Muscle of back (tissue), 13 donors: ENCODE measurements at places on chromosomes 7 and 10.

- DNase-seq, result no peak
These were observed 78.3 kb downstream of the BICC1 start for GRCh38 chr10:58590924-58591323.

GRCh38 chr7:138838166-138838565 is 40.2 kb upstream of the ATP6V0A4 start:
- peak; percentile 33 for DNase-seq

DNA sequence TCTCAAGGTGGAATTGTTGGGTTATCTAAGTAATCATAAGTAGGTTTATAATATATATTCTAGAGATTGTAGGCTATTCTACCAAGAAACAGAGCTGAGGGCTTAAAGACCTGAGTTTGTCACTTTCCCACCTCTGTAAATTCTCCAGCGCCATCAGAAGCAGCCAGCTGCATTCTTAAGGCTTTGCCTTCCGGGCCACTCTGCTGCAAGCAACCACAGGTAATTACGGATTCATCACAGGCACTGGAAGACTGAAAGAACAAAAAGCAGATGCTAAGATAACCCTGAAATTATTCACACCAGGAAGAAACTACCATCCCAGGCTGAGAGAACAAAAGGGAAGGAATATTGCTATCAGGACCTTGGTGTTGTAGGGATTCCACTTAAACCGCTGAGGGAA is 137.8 kb upstream of the JCAD start:
- DNase-seq, result no peak

- DNase-seq, result no peak
These were observed 32.4 kb downstream of the CTNNA3 start for GRCh38 chr10:67663449-67664087.

GRCh38 chr10:97937928-97938327 is 88.3 kb downstream of the GOLGA7B start:
- no peak for DNase-seq

GRCh38 chr7:88200261-88200660 is 19.6 kb downstream of the SRI start:
- DNase-seq, result peak; percentile 24

GRCh38 chr10:6089334-6090219 is 743 bp downstream of the RBM17 start:
- no peak for DNase-seq

- no peak for DNase-seq
These were observed 166.8 kb downstream of the IQUB start for GRCh38 chr7:123367484-123368122.

DNA sequence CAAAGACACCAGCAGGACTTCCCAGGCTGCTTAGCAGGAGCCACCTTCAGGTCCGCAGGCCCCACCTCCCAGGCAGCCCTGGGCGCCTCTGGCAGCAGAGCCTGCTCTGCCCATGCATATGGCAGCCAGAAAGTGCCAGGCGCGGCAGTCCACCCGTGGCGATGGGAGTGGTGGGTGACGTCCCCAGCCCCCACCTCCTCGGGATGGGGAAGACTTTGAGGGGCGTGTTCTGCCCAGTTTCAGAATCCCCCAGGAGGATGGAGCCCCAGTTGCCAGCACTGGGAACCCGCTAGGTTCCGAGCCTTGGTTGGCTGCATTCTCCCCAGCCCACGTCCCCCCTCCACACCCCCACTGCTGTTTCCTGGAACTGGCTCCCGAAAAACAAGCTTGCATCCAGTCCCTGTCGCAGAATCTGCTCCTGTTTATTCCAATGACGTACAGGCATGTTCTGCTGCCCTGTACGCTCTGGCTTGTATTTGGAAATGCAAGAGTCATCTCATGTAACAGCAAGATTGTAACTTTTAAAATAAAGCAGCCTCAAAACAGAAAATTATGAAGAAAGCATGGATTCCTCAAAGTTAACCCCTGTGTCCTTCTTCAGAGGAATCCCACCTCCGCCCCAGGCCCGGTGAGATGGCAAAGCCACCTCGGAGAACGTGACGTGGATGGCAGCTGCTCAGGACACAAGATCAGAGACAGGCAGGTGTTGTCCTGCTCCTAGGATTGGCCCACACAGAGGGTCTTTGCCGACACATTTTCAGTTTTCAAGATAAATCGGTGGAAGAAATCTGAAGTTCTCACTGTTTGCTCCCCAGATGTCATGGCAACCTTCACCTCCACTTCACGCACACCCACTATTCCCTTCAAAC is 87.8 kb upstream of the PPP2R2D start:
- no peak for DNase-seq

GRCh38 chr7:155344270-155344617 is 46.6 kb downstream of the INSIG1 start:
- no peak for DNase-seq

- no peak for DNase-seq
These were observed 66.4 kb downstream of the ASAH2B start for GRCh38 chr10:50805981-50806622.

DNA sequence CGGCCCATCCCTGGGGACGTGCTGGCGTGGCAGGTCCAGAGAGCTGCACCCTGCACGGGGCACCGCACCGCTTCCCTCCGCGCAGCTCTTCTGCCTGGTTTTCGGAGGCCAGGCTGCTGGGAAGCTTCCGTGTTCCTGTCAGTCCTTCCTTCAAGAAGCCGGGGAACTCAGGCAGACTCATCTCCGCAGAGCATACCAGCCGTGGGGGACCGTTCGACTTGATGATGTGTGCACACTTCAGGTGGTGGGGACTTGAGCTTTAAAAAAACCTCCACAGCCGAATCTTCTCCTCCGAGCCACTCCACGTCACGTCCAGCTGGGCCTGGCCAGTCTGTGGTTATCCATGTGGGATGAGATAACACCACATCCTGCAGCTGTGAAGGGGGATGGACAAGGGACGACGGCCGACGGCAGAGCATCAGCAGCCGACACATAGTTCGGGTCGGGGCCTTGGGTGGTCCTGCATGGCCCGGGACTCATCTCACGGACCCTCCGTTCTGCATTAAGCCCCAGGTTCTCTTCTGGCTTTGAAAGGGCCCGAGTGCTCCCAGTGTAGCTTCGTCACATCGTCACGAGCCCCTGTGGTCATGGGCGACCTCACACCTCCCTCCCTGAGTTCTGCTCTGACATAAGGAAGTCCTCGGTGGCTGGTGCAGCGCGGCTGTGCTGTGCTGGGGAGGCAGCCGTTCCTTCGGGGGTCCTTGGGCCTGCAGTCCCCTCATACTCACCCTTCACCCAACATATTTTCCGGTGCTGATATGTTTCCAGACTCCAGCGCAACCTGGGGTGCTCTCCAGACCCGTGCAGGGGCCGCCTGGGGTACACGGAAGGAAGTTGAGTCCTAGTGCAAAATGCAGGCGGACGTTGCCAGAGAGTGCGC is 4.5 kb upstream of the BHLHA15 start:
- no peak for DNase-seq

GRCh38 chr10:45372251-45372951 is 1.6 kb upstream of the ALOX5 start:
- DNase-seq, result no peak

DNA sequence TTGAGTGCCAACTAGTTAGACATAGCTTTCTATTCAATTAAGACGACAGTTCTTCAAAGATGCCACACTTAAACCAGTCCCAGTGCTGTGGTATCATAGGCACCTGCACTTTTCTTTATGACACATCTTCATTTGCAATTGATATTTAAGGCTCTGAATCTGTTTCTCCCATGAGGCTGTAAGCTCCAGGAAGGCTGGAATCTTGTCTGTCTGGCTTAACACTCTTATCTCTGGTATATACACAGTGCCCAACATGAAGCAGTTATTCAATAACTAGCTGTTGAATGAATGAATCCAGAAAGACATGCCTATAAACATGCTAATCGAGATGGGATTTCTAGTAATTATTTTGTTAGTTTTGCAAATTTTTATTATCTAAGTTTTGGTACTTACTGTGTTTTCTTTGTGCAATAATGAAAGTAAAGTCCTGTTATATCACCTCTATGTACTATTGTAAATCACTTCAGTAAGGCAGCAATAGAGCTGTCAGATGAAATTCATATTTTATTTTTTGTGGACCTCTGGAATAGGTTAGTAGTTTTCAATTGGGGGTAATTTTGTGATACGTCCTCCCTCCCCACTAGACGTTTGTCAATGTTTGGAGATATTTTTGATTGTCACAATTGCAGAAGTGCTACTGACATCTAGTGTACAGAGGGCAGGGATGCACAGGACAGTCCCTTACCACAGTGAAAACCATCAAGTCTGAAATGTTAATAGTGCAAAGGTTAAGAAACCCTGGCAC is 51.3 kb upstream of the STEAP4 start:
- no peak for DNase-seq

- no peak for DNase-seq
These were observed 16.1 kb downstream of the CCSER2 start for GRCh38 chr10:84344526-84344925.

- no peak for DNase-seq
These were observed 290.2 kb downstream of the FGFR2 start for GRCh38 chr10:121308020-121308419.

GRCh38 chr10:110778211-110778610 is 93.5 kb upstream of the PDCD4 start:
- DNase-seq, result no peak

DNA sequence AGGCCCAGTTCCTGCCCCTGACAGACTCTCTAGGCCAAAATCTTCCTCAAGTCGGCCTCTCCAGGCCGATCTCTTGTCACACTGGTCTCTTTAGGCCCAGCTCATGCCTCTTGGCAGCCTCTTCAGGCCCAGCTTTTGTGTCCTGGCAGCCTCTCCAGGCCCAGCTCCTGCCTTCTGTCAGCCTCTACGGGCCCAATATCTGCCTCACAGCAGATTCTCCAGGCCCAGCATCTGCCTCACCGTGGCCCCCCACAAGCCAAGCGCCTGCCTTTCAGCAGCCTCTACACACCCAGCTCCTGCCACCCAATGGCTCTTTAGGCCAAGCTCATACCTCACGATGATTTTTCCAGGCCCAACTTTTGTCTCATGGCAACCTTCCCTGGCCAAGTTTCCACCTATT is 33.0 kb upstream of the VKORC1L1 start:
- no peak for DNase-seq

DNA sequence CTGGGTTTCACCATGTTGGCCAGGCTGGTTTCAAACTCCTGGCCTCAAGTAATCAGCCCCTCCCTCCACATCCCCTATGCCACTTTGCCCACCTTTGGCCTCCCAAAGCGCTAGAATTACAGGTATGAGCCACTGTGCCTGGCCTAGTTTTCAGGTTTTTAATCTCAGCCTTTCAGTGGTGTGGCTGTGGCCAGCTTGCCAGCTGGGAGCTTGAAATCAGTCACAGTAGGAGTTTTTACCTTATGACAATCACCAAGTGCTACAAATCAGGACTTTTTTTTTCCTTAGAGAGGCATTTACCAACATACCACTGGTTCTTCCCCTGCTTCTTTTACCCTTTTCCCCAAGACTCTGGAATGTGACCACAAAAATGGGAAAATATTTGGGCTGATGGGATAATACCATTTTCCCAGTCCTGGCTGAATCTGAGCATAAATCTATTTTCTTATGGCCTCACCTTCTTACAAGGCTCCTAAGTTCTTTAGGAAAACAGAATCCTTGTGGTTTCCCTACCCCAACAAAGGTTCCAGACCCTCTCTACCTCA is 6.2 kb downstream of the STEAP4 start:
- no peak for DNase-seq

GRCh38 chr10:91798649-91799611 is 704 bp downstream of the TNKS2 start:
- peak; percentile 30 for DNase-seq

- no peak for DNase-seq
These were observed 58.3 kb upstream of the PPP2R2D start for GRCh38 chr10:131842351-131843088.

DNA sequence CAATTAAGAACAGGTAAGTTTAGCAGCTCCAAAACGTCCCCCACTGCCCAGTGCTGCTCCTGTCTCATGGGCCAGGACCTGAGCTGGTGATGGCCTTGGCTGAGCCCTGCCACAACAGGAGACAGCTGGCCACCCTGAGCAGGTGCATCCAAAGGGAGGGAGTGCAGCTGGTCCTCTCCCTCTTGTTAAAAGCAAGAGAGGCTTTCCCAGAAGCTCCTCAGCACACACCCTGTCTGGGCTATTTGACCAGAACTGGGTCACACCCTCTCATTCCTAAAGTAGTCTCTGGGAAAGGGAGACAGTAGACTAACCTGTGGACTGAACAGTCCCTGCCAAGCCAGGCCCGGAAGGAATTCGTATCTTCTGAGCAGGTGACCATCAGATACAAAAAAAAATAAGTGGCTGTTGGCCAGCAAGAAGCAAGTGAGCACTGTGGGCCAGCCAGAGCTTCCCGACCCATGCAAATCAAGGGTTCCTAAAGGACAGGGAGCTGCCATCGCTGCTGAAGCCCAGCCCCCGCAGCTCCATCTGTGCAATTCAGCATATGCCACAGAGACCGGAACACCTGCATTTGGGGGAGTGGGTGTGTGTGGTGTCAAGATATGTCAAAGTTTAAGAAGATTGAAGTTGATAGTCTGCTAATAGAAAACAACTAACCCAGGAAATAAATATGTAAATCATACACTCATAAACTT is 2.1 kb upstream of the TMEM72 start:
- DNase-seq, result peak; percentile 60

- no peak for DNase-seq
These were observed 8.8 kb upstream of the ATRNL1 start for GRCh38 chr10:115084277-115084850.

- DNase-seq, result no peak
These were observed 202.9 kb downstream of the GRM3 start for GRCh38 chr7:86846494-86847190.

DNA sequence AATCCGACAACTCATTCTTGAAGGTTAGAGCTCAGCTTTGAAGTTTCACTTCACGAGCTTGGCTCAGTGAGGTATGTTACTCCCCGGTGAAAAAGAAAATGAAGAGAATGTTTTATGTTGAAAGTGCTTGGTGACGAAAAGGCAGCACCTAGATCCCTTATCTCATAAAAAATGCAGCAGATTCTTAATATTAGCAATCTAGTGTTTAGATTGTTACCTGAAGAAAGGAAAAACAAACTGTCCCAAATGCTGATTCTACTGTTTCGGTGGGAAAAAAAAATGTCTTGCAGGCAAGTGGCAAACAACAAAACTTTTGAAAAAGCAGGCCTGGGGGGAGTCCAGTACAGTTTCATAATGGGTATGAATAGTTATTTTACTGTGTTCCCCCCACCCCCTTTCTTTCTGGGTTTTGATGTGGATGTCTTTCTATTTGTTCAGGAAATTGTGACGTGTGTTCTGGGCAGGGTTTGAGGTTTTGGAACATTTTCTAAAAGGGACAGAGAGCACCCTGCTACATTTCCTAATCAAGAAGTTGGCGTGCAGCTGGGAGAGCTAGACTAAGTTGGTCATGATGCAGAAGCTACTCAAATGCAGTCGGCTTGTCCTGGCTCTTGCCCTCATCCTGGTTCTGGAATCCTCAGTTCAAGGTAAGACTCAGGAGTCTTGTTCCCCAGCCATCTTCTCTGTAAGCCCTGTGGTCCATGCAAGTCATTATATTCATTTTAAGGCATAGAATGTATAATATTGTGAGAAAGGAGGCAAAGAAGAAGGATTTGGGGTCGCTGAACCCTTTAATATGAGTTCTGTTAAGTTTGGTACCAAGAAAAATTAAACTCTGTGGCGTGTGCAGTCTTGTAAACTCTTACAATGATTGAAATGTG is at the start of gene SRGN:
TSS of gene SRGN (plus strand) at position 514 of the 881 bp plus-strand sequence. CDS start at position 569, 55 bp downstream.
- peak; percentile 65 for DNase-seq

- DNase-seq, result no peak
These were observed 96.2 kb upstream of the AMPH start for GRCh38 chr7:38727184-38727940.

- DNase-seq, result no peak
These were observed 117.3 kb downstream of the FANK1 start for GRCh38 chr10:126013489-126014281.
